ENCODE measurements at places on chromosomes 3 and 15. TPM values are rescaled to one million over a fixed set of nuclear protein-coding genes. Genes with fewer than 3 reads are reported as not detected.

- DNase-seq, result no peak
These were observed 82.2 kb downstream of the STRIT1 start for GRCh38 chr3:155211266-155211665.

GRCh38 chr3:144294659-144295538 is 323.3 kb downstream of the DIPK2A start:
- no peak for DNase-seq

DNA sequence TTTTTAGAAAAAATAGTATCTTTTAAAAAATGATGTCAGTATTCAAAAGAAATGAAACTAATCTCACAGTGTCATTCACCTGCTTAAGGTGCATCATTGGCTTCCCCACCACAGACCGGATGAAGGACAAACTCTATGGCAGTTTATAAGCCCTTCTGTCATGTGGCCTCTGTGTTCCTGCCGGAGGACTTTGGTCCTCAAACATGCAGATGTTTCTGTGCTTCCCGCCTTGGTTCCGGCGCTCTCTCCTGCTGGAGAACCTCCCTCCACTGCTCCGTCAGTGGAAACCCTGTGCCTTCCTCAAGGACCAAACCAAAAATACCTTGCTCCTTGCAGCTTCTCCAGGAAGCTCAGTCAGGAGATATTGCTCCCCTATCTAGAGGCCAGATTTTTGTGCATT is 326.3 kb downstream of the UACA start:
- no peak for DNase-seq

GRCh38 chr3:81502236-81502635 is 259.2 kb downstream of the GBE1 start:
- DNase-seq, result no peak

The DLL4 gene
- total RNA-seq, result 15.2 TPM

The ZPLD1 gene
- not detected for total RNA-seq

The B3GALNT1 gene
- 5.9 TPM for total RNA-seq

The KLHL6 gene
- total RNA-seq, result 5.7 TPM

The C3orf49 gene
- total RNA-seq, result not detected
